Hypothalamus (tissue), 51 donors: ENCODE measurements at places on chromosomes 1 and 21.
A peak's percentile ranks its signal among the peaks of the same experiment; 100 is the strongest.

DNA sequence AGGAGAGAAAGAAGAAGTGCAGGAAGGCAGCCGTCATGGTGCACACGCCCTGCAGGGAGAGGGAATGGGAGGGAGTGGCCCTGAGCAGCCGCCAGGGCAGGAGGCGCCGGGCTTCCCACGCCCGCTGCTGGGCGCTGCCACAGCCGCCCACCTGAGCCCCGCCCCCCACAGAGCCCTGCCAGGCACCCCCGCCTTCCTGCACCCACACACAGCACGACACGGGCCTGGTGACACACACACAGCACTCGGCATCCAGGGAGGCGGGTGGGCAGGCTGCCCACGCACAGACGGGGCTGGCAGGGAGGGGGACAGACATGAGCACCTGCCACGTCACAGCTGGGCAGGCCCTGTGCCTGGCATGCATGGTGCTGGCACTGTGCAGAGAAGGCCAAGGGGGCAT lies 27.5 kb downstream of the ADGRB2 start:
- peak; percentile 18 for DNase-seq

DNA sequence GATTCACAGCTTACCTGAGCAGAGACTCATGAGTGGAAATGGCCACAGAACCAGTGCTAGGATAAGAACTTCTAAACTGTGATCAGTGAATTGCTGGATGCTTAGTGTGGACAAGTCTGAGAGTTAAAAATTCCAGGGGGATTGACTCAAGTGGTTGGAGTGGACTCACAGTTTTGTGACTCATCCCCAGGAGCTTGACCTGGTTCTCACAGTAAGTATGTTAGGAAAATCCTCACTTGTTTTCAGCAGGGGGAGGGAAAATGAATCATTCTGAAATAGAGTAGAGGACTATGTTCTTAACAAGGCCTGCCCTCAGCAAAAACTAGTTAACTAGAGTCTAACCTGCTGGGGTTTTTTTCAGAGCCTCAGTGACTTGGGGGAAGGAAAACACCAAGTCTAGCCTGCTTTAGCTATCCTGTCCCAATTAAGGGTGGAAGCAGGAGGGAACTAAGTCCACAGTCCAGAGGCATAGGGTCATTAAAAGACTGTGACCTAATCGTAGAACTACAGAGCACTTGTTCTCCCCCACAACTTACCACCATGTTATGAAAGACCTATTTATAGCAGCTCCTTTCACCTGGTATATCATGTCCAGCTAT lies 6.1 kb upstream of the CDC73 start:
- no peak for DNase-seq

DNA sequence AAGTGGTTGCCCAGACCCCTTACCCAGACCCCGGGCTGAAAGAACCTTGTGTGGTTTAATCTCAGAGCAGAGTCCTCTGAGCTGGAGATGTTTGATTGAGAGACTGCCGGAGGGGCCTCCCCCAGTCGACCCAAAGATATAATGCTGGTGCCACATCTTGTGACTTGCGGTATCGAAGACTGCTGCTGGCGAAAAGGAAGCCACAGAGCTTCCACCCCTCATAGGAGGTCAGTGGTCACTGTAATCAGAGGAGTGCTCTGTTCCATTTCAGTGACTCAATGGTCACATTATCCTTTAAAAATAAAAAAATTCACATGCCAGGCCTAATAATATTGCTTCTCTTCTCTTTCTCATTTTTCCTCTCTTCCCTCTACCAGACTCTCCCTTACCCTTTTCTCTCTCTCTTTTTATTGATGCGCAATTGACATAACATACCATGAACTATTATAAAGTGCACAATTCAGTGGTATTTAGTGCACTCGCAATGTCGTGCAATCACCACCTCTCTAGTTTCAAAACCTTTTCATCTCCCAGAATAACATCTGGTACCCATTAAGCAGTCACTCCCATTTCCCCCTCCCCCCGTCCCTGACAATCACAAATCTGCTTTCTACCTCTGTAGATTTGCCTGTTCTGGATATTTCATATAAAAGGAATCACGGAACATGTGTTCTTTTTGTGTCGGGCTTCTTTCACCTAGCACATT lies 52.6 kb upstream of the LYST start:
- DNase-seq = no peak

- no peak for DNase-seq
These were observed 50.1 kb upstream of the KRTAP19-8 start for GRCh38 chr21:31088474-31088751.

DNA sequence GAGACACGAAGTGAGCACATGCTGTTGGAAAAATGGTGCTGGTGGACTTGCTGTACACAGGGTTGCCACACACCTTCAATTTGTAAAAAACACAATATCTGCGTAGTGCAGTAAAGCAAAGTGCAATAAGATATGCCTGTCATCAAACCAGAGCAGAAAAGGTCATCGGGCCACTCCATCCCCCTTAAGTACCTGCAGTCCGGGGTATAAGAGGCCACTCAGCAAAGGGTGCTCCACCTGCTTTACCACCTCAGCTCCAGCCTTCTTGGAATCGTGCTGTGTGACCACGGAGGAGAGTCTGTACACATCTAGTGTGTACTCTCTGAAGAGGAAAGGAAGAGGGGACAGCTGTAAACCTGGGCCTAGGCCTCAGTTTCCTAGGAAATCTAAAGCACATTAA lies 10.9 kb downstream of the YARS1 start:
- no peak for DNase-seq

GRCh38 chr1:178011465-178011828 lies 41.6 kb upstream of the SEC16B start:
- DNase-seq = no peak

DNA sequence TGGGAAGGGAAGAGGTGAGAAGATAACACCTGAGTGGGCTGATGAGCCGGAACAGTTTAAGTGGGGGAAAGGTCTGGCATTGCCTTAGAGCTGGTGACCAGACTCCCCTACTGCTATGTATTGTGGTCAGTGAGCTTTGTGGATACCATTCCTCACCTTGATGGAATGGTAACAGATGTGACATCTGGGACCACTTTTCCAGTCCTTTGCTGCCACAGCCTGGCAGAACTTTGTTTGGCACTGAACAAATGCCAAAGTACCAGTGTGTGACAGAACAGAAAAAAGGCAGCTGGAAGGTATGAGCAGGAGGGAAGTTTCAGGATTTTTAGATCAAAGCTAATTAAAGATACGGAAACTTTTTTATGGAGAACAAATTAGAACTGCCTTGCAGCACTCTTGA lies 6.2 kb downstream of the MED8 start:
- DNase-seq = no peak

DNA sequence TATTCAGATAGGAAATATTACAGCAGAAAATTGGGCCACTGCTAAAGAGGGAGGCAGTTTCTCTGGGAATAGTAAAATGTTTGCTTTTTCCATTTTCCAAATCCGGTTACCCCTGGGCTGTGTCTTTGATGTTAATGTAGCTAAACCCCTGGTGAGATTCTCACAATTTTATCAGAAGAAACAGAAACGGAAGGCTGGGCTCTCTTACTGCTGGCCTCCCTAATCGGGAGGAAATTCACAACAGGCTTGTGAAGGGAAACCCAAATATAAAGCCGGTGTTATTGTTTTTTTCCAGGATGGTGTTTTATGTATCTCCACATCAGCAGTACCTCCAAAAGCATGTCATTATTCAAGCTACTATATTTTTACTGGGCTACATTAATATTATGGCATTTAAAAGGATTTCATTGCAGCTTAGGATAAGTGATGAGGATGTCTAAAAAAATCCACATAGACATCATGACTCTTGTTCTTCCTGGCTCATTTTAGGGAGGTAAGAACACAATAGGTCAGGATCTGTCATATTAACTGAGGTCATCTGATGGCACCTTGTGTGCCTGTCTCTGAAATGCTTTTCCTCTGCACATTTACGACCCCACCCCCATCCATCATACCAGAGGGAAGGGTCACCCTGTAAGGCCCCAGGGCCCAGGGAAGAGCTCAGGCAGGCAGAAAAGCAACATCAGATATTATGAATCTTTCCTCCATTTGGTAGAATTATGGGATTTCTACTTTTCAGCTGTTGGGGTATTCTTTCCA lies 158.7 kb downstream of the DSCAM start:
- no peak for DNase-seq

DNA sequence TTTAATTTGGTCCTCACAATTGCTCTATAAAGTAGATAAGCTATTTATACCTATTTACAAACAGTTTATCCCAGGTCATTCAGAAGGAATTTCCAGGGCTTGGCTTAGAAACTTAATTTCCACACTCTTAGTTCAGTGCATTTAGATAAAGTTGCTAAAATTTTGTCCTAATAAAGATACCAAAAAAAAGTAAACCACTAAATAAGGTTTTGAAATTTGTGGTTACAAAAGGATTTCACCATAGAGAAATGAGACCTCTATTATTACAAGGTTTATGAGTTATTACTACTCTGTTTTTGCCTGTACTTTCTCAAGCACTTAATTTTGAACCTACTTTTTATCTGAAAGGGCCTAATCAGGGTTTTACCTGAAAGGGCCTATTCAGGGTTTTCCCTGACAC lies 22.4 kb downstream of the PTPN22 start:
- DNase-seq = no peak

DNA sequence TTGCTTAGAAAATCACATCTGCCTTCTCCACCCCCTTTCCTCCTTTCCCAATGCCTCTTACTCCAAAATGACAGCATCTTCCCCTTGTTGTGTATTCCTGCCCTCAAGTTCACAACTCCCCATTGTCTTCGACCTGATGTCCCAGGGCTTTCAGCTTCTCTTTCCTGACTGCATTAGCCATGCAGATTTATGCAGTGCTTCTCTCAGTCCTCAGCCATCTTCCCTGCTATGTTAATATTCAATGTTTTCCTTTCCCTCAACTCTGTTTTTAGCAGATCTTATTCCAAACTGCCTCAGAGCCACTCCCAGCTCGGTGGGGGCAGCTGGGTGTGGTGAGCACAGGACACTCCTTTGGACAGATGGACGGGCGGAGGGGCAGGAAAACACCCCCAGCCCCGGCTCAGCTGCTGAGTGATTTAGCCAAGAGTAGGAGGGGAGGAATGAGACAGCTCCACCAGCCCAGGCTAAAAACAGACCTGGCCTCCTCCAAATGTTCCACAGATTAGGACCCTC lies 71.0 kb downstream of the CD2 start:
- DNase-seq = no peak

GRCh38 chr1:223748773-223749733 lies 36.7 kb downstream of the CAPN2 start:
- no peak for DNase-seq

GRCh38 chr21:43306911-43307676 lies 119.8 kb downstream of the SIK1 start:
- DNase-seq = no peak

DNA sequence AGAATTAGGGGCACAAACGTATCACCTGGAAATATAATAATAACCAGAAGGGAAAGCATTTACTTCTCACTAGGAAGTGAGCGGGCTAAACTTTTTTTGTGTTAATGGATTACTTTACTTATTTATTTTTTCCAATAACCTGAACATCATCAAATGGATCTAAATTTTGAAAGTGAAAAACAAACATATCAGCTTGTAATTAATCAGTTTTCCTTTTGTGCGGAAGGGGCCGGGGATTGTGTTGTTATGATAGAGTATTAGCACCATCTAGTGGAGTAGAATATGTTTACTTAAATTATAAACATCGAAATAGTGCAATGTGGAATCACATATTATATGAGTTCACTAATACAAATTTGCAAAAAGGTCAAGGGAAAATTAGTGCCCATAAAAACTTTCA lies 9.0 kb downstream of the CFH start:
- no peak for DNase-seq

- no peak for DNase-seq
These were observed 234.0 kb downstream of the NPHP4 start for GRCh38 chr1:5758000-5758858.
